ENCODE measurements at places on chromosomes 12 and 14. TPM values are rescaled to one million over a fixed set of nuclear protein-coding genes. Genes with fewer than 3 reads are reported as not detected.

The TAS2R31 gene
- 2.9 TPM for total RNA-seq

The MGST1 gene
- 4.7 TPM for total RNA-seq

The CD4 gene
- total RNA-seq, result not detected

The SETD1B gene
- total RNA-seq, result 7.1 TPM

The PRB2 gene
- not detected for total RNA-seq

The CLEC12A gene
- total RNA-seq, result not detected

The PCED1B gene
- 1.9 TPM for total RNA-seq

The C14orf132 gene
- total RNA-seq, result 5.9 TPM

The GSG1 gene
- total RNA-seq, result not detected

The SERPINA4 gene
- total RNA-seq, result not detected

The TNS2 gene
- total RNA-seq, result 38.5 TPM

The HSPA2 gene
- total RNA-seq, result 14.5 TPM

The ACSS3 gene
- total RNA-seq, result 0.10 TPM

The TTC8 gene
- total RNA-seq, result 10.6 TPM

The FIGNL2 gene
- 0.73 TPM for total RNA-seq

The RHOJ gene
- total RNA-seq, result 57.3 TPM

All from glomerular endothelial cell (primary cell).